ENCODE measurements at places on chromosomes 5 and 9.

DNA sequence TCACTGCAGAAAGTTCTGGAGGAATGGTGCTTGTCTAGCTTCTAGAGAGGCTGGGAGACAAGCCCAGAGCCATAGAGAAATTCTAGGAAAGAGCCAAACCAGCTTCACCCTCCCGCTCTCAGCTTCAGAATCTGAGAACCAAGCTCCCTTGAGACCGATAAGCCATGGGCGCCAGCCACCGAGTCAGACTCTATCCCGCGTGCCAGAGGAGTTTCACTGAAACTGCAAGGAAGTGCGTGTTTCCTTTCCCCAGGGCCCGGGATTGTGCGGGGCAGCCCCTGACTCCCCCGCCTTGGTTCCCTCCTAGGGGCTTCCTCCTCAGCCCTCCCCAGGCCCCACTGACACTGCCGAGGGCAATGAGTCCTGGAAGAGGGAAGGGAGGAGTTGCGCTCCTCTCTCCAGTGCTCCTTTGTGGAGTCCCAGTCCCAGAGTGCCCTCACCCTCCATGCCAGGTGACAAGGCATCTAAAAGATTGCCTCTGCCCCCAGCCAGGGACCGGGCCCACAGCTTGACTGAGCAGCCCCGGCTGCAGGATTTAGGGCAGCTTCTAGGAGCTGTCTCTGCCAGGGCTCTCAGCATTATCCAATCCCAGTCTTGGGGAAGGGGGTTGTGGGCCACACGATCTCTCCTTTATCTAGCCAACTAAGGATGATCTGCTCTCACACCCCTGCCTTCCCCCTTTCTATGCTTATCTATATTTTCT lies 18.4 kb upstream of the TCF7 start:
- no peak for DNase-seq

DNA sequence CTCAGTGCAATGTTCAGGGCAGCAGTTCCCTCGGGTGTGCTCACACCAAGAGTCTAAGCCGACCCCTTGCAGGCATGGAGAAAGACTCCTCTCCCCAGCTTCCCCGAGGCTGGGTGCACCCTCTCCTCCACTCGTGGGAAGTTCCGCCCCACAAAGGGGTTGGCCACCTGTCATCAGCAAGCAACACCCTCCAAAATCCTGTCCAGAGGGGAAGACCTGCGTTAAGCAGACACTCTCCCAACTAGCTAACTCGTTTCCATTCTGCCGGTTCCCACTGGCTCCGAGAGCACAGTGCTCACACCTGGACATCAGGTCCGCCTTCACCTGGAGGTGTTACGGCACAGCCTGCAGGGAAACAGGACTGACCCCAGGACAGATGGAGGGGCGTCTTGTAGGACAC lies 117.9 kb upstream of the IRX4 start:
- DNase-seq = no peak

DNA sequence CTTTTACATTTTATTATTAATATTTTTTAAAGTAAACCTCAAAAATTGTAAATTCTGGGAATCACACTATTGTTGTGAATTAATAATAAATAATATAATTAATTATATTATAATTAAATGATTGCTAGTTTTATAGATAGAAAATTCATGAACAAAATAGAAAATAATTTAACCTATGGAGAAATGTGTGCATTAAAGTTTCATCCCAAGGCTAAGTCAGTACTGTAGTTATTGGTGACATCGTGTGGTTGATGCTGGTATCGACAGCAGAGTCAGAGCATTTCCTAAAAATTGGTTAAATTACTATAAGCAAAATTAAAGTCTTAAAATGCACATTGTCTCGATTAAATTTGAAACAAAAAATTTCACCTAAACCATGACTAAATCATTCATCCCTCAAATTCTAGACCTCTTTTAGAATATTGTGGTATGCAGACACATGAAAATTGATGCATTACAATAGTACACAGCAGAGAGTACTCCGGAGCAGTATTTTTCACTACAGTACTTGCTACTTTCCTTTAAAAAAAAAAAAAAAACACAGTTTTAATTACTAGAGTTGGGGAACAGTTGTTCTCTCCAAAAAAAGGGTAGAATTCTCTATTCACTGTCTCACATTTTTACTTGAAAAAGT lies 73.9 kb downstream of the RORB start:
- DNase-seq = peak; percentile 32

DNA sequence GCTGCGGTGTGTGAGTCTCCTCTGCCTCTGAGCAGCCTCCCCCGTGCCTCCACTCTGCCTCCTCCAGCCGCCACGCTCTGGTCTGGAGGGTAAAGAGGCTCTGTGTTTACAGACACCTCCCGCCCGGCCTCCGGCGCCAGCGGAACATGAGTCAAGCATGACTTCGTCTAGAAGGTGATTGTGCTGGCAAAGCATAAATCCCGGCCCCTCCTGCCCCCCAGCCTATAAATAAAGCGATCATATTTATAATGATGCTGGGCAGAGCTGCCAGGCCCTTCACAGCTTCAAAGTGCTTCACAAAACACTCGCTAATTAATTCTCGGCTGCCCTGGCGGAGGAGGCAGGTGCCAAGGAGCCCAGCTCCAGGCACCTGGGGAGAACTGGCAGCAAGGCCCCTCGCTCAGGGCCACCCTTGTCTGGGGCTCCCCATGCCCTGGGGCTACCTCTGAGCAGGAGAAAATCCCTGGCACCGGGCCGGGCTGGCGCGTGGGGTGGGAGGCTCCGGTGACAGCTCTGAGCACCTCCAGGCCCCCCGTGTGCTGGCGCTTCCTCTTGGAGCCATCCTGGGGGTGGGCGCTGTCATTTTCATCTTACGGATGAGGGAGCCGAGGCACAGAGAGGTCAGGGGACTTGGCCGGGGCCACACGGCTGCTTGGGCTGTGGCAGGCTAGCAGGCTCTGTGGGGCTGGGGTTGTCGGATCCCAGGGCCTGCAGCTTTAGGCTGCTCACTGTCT lies 87.8 kb downstream of the RXRA start:
- no peak for DNase-seq

GRCh38 chr5:168796593-168797580 lies 217.7 kb upstream of the PANK3 start:
- no peak for DNase-seq

GRCh38 chr9:113916931-113917330 lies 40.8 kb downstream of the ZNF618 start:
- no peak for DNase-seq

DNA sequence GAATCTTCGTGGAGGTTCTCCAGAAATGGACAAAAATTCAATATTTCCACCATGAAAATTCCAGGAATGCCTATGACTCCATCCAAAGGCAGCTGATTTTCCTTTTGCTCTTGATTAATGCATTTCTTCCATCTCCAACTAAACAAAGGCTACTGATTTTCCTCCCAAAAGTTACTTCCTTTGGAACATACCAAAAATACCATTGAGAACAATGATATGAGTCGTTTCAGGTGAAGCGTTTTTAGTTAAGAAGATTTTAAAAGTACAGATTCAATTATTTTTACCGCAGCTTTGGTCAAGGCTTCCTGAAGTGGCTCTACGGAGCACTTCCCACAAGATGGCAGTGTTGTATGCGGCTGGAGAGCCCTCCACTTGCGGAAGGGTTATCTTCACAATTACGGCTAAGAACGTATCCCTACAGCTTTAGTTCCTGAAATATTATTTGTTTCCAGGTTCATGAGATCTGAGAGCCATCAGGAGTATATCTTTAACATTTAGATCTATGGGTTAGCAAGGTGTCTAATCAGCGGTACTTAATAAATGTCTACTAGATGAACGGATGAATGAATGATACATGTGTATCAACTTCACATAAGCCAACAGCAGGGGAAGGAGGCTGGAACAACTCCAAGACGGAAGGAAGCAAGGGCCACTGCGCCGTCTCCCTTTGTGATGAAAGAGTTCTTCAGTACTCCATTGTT lies 35.9 kb upstream of the ARSB start:
- peak; percentile 78 for DNase-seq
